ENCODE measurements at places on chromosomes 12 and 14. TPM values are rescaled to one million over a fixed set of nuclear protein-coding genes. Genes with fewer than 3 reads are reported as not detected.

DNA sequence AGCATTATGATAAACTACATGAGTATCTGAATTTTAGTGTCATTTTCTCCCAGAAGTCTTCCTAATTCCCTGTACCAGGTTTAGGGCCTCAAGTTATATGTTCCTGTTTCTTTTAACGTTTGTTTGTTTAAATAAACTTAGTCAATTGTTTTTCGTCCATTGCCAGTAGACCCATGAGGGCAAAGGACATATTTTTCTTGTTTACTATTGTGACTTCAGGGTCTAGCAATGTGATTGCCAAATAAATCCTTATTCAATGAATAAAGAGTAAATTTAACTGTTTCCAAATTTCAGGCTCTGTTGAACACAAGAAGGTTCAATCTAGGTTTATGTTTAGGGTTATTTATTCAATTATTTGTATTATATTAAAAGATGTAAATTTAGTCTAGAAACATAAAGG, 391.6 kb upstream of the MGAT4C start:
- no peaks in the 10 kb centered on the region for H3K36me3 ChIP-seq
- no peak for DNase-seq
- no peaks in the 10 kb centered on the region for H3K27me3 ChIP-seq
- no peak overlapping the region for H3K27ac ChIP-seq
- H3K4me1 ChIP-seq, result no peaks in the 10 kb centered on the region
- no peak overlapping the region for H3K4me3 ChIP-seq

GRCh38 chr12:95059984-95060383, 13.4 kb downstream of the NR2C1 start:
- no peak overlapping the region for H3K27ac ChIP-seq
- no peaks in the 10 kb centered on the region for H3K27me3 ChIP-seq
- no peak for DNase-seq
- H3K36me3 ChIP-seq, result peaks cover 36% of the 10 kb centered on the region
- no peak overlapping the region for H3K4me3 ChIP-seq

DNA sequence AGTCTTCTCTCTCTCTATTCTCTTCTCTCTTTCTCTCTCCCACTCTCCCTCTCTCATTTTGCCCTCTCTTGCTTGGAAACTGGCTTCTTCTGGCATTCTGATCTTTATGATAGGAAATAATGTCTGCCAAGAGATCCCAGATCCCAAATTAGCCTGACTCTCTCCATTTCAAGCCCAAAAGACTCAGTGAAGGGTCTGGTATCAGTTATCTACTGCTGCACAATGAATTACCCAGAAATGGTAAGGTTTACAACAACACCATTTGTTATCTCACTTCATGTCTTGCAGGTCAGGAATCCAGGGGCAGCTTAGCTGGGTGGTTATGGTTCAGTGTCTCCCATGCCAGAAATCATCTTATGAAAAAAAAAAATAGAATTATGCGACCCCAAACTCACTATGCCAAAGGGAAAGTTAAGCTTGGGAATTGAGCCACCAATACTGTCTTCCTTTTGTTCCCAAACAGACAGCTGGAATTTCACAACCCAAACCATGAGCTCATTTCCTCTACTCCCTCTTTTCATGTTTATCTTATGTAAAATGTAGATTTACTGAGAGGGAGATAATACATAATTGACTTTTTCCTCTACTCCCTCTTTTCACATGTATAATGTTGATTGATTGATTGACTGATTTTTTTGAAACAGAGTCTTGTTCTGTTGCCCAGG, 67.8 kb upstream of the FICD start:
- no peaks in the 10 kb centered on the region for H3K4me1 ChIP-seq
- H3K27me3 ChIP-seq, result peaks cover 76% of the 10 kb centered on the region
- no peaks in the 10 kb centered on the region for H3K36me3 ChIP-seq

DNA sequence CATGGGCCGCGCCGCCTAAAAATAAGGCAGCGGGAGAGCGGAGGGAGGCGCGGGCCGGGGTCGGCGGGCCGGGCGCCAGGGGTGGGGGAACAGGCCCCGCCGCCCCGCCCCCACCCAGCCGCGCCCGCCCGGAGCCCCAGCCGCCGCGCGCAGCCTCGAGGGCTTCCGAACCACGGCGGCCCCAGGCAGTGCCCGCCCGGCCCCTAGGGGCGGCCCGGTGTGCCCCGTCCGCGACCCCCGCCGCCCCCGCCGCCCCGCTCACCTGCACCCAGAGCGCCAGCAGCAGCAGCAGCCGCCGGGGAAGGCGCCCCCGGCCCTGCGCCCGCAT, 519 bp downstream of the JAG2 start:
- H3K27me3 ChIP-seq, result no peaks in the 10 kb centered on the region
- H3K27ac ChIP-seq, result no peak overlapping the region
- peaks cover 28% of the 10 kb centered on the region for H3K4me1 ChIP-seq
- H3K4me3 ChIP-seq, result peak overlapping the region; percentile 61
- H3K36me3 ChIP-seq, result no peaks in the 10 kb centered on the region

- no peaks in the 10 kb centered on the region for H3K36me3 ChIP-seq
- H3K27me3 ChIP-seq, result no peaks in the 10 kb centered on the region
- peaks cover 7% of the 10 kb centered on the region for H3K4me1 ChIP-seq
Observed at GRCh38 chr12:105476616-105477015, 146.1 kb downstream of the C12orf75 start.

Gene SERPINA10
- total RNA-seq, result not detected

GRCh38 chr14:103172921-103173320, 49.7 kb downstream of the TNFAIP2 start:
- H3K4me3 ChIP-seq, result peak overlapping the region; percentile 15
- H3K4me1 ChIP-seq, result peaks cover 34% of the 10 kb centered on the region
- peak; percentile 67 for DNase-seq
- H3K36me3 ChIP-seq, result peaks cover 13% of the 10 kb centered on the region
- no peaks in the 10 kb centered on the region for H3K27me3 ChIP-seq
- peak overlapping the region; percentile 65 for H3K27ac ChIP-seq

GRCh38 chr14:96574633-96575632, 72.8 kb downstream of the PAPOLA start:
- H3K4me3 ChIP-seq, result no peak overlapping the region
- no peaks in the 10 kb centered on the region for H3K27me3 ChIP-seq
- H3K27ac ChIP-seq, result no peak overlapping the region

GRCh38 chr12:32437095-32437515, 37.7 kb downstream of the FGD4 start:
- peaks cover 41% of the 10 kb centered on the region for H3K4me1 ChIP-seq
- peak overlapping the region; percentile 28 for H3K4me3 ChIP-seq
- H3K36me3 ChIP-seq, result no peaks in the 10 kb centered on the region
- DNase-seq, result peak; percentile 76
- H3K27me3 ChIP-seq, result no peaks in the 10 kb centered on the region

Gene TOMM20L
- total RNA-seq, result not detected

- no peak for DNase-seq
- H3K4me1 ChIP-seq, result 0 out of 2 replicates have a peak, but pooled peaks cover 3% of the 10 kb centered on the region
Observed at GRCh38 chr12:27434673-27435565, 11.6 kb upstream of the SMCO2 start.

DNA sequence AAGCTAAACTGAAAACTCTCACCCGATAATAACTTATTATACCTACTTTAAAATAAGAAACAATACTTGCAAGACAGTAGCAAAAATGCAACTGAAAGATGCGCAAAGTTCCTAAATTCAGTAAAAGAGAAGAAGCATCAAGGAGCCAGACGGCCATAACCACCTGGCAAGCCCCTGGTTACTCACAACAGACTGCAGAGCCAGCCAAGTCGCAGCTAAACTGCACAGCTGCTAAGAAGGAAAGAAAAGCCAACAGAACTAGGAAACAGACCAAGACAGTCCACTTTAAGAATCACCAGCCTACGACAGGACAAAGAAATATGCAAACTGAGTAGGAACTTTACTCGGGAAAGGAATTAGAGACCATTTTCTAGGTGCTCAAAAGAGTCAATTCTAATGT, 127.9 kb downstream of the TMTC1 start:
- no peaks in the 10 kb centered on the region for H3K36me3 ChIP-seq
- no peaks in the 10 kb centered on the region for H3K4me1 ChIP-seq
- H3K4me3 ChIP-seq, result no peak overlapping the region

DNA sequence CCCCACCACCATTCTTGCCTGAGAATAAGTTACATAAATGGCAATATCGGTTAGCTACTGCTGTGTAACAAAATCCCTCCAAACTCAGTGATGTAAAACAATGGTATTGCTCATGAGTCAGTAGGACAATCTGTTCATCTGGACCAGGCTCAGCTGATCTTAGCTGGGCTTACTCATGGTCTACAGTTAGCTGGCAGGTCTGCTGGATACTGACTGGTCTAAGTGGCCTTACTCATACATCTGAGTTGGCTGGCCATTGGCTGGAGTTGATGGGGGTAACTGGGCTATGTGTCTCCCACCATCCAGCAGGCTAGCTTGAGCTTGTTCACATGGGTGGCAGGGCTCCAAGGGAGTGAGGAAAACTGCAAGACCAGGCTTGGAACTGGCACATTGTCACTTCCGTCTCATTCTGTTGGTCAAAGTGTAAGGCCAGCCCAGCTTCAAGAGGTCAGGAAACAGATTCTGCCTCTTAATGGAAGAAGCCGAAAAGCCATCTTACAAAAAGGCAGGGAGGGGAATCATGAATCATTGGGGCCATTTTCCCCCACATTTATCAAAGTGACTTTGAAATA, 56.7 kb upstream of the CHGA start:
- peaks cover 28% of the 10 kb centered on the region for H3K27me3 ChIP-seq
- no peaks in the 10 kb centered on the region for H3K4me1 ChIP-seq
- H3K4me3 ChIP-seq, result no peak overlapping the region
- H3K27ac ChIP-seq, result no peak overlapping the region
- H3K36me3 ChIP-seq, result no peaks in the 10 kb centered on the region

DNA sequence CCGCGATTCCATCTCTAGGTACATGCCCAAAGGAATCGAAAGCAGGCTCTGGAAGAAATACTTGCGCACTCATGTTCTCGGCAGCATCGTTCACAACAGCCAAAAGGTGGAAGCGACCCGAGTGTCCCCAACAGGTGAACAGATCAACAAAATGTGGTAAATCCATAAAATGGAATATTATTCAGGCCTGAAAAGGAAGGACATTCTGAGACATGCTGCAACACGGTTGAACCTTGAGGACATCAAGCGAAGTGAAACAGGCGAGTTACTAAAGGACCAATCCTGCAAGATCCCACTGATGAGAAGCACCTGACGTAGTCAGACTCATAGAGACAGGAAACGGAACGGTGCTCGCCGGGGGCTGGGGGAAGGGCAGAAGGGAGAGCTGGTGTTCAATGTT, 17.5 kb upstream of the DIO3 start:
- H3K36me3 ChIP-seq, result no peaks in the 10 kb centered on the region
- no peak overlapping the region for H3K27ac ChIP-seq
- peaks cover 3% of the 10 kb centered on the region for H3K4me1 ChIP-seq
- DNase-seq, result no peak

Gene NRL
- total RNA-seq, result 2.3 TPM

Gene C12orf60
- 4.0 TPM for total RNA-seq

Gene SLCO1B1
- total RNA-seq, result 0.50 TPM

DNA sequence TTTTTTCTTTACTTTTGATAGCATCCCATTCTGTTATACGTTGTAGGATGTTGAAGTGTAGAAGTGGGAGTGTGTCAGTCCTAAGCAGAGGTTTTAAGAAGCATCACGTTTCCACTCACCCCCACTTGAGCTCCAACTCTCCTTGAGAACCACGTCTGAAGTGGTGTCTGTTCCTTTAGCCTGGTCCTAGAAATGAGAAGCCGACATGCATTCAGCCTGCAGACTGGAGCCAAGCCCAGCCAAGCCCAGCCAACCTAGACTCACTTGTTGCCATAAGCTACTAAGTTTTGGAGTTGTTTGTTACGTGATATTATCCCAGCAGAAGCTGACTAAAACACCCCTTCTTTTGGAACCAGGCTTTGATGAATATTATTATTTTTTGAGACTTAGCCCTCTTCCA, 4.4 kb upstream of the ELK3 start:
- DNase-seq, result no peak
- H3K4me1 ChIP-seq, result no peaks in the 10 kb centered on the region

Gene GPR65
- total RNA-seq, result not detected

DNA sequence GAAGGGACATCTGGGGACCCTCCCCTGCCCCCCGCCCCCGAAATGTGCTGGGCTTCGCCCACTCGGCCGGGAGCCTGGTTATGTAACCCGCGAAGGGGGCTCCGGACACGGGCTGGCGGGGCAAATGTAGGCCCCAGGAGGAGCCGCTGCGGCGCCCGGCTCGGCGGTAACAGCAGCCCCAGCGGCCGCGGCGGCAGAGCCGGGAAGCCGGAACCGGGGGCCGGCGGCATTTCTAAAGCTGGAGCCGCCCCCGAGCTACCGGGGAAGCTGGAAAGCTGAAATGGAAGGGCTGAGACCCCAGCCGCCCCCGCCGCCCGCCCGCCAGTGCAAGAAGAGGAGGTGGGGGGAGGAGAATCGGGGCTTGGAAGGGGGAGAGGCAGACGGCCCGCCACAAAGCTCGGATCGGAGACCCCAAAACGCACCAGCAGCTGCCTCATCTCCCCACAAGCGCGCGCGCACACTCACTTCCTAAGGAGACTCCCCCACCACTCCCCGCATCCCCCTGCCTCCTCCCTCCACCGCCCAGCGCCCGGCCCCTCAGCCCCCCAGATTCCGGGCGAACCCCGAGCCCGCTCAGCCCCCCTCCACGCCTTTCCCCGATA, 1.5 kb downstream of the KDM2B start:
- peaks cover 45% of the 10 kb centered on the region for H3K4me1 ChIP-seq
- H3K36me3 ChIP-seq, result no peaks in the 10 kb centered on the region
- no peaks in the 10 kb centered on the region for H3K27me3 ChIP-seq
